ENCODE measurements at places on chromosomes 11 and 22.

DNA sequence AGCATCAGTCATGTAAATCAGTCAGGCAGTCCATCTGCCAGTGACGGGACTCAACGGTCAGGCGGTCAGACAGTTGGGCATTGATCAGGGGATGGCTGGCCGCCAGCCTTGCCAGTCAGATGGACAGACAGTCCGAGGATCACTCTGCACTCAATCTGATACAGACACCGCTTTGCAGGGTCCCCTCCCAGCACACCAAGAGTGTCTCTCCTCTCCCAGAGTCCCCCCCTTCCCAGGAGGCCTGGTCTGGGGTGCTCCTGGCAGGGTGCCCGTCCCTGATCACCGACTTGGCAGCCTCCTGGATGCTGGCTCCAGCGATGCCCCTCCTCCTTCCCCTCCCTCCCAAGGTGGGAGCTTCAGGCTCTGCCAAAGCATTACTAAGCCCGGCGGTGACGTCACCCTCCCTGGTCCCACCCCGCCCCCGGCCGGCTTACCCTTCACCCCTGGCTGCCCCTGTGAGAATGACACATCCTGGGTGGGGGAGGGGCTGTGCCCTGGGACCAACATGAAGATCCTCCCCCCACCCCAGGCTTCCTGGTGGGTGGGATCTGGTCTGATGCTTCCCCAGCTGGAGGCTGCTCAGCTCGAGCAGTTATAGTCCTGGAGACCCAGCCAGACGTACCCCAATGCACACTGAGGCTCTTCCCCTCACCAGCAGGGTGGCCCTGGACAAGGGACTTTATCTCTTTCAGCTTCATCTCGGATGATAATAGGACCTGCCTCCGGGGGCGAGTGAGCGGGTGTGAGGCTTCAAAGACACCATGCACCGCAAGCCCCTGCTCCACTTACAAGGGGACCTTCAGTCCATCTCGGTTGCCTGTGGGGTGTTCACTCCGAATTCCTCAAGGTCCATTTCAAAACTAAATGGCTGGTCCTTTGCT is 69.2 kb downstream of the CD82 start:
- peak; percentile 76 for DNase-seq

- DNase-seq = no peak
These were observed 312.8 kb downstream of the OPCML start for GRCh38 chr11:133219543-133219942.

GRCh38 chr11:105767931-105768330 is 158.1 kb downstream of the GRIA4 start:
- no peak for DNase-seq

DNA sequence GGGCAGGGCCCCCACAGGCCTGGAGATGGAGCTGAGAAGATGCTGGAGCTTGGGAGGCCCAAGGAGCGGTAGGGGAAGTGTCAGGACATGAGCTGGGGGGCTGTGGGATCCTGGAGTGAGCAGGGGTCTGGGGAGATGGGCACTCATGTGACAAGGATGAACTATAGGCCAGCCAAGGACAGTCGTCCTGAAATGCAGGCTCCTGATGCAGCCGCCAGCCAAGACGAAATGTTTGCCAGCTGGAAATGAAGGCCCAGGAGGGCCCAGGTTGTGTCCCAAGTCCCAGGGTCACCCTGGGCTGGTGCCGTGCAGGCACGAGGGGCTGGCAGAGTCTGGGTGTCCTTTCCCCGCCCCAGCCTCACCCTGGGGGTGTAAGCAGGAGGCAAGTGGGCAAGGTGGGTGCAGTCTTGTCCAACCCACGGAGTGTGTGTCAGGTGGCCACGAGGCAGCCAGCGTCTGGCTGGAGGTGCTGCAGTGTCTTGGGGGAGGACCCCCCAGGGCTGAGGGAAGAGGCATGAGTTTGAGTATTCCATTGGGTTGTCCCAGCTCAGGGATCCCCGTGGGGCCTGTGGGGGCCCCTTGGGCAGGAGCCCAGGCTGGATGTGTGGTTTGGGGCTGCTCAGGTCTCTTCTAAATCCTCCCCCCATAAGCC is 21.4 kb downstream of the MRGPRG start:
- no peak for DNase-seq

GRCh38 chr11:38131535-38131934 is 1533.5 kb upstream of the RAG2 start:
- DNase-seq = no peak

GRCh38 chr11:34316347-34317035 is 41.3 kb downstream of the ABTB2 start:
- no peak for DNase-seq

- peak; percentile 63 for DNase-seq
These were observed 475 bp downstream of the PITPNB start for GRCh38 chr22:27918341-27919221.

DNA sequence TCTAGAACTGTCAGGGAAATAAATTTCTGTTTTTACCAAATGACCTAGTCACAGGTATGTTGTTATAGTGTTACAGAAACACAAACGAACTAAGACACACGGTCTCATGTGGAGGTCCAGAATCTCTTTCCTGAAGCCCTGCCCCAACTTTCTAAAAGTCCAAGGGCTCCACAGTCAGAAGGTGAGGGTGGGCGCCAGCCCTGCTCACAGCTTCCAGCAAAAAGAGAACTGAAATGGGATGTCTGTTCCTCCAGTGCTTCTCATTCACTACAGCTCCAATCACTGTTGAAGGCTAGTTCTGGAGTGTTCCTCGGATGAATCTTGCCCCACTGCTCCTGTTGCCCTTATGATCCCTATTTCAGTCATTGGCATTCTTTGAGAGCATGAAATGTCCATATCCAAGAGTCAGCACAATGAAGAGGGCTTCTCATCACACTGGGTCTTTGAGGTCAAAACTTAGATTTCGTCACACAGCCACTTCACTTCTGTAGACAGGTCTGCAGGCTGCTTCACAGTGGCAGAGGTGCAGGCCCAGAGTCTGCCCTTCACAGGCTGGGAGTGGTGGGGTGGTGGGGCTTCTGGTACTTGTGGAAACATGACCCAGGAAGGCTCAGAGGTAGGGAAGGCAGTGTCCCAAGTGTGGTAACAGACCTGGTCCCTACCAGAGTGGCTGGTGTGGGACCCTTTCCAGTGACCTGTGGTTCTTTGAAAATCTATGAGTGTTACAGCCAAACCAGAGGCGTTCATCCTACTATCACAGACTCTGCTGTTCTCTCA is 34.9 kb downstream of the FAM181B start:
- DNase-seq = no peak

DNA sequence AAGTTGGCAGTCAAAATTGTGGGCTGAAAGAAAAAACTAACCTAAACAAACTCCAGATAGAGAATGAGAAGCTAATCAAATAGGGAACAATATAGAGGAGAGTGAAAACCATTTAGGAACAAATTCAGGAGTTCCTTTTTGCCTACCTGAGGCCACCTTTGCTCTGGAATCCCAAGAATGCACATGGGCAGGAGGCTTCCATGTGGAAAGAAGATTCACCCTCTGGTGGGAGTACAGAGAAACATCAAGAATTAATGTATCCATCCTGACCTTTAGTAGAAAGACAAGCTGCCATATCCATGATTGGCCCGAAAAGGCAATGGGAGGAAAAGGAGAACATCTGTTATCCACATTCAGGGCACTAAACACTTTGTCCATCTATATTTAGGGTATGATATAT is 35.0 kb upstream of the MRGPRX1 start:
- no peak for DNase-seq

DNA sequence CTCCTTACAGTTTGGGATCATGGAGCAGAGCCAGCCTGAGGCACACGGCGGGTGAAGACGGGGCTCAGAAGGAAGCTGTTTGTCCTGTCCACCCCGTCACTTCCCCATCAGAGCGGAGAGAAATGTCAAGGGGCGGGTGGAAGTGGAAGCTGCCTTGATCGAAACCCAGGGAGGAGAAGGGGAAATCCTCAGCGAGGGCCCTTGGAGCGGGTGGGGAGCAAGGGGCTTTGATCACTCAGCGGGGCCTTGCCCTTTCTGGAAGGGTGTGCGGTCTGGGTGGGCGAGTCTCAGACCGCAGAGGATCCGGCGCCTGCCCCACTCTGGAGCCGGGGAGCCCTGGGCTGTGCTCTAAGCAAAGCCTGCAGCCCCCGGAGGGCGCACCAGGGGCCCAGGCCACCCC is 320.4 kb downstream of the NTM start:
- DNase-seq = no peak

GRCh38 chr22:48895831-48896765 is 931.6 kb downstream of the BRD1 start:
- DNase-seq = no peak

- DNase-seq = no peak
These were observed 101.4 kb downstream of the DBX1 start for GRCh38 chr11:20058749-20059458.

GRCh38 chr22:37569921-37570660 is 9.8 kb downstream of the LGALS2 start:
- no peak for DNase-seq

DNA sequence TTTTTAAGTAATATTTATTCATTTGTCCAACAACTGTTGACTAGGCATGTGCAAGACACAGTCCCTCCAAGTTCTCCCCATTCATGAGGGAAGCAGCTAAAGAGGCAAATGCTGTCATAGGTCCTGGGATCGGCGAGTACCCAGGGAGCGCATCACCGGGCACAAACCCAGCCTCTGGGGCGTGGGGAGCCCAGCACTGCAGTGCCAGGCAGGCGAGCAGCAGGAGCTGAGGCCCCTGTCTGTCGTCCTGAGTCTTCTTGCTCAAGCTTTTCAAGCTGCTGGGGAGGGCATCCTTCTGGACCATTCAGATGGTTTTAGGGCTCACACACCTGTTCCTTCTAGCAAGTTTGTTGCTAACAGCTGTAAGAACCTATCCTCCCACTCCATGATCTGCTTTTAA is 62.1 kb downstream of the PPFIA1 start:
- no peak for DNase-seq

GRCh38 chr22:22479999-22480532 is 28.5 kb downstream of the ZNF280B start:
- DNase-seq = no peak
